ENCODE measurements at places on chromosomes 12 and 14.

- DNase-seq, result peak; percentile 64
These were observed 98.7 kb downstream of the DDHD1 start for GRCh38 chr14:53054457-53054856.

- no peak for DNase-seq
These were observed 6.0 kb upstream of the RNASE6 start for GRCh38 chr14:20775043-20775442.

- DNase-seq, result no peak
These were observed 7.0 kb downstream of the CSRNP2 start for GRCh38 chr12:51076236-51076930.

GRCh38 chr14:89190765-89191513 lies 226.1 kb downstream of the FOXN3 start:
- DNase-seq, result no peak

DNA sequence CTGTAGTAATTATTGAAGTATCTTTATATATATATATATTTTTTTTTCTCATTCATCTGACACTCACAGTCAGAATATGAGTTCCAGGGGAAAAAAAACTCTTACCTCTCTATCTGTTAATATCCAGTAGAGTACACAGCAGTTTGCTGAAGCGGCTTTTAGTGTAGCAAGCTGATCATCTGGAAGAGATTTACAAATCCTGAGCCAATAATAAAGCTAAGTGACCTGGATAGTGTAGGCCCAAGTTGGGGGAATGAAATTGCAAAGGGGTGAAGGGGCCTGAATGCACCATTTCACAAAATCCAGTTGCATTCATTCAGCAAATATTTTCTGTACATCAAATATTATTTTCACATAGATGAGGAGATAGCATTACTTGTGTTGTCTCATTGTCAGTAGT lies 234.6 kb upstream of the FLRT2 start:
- no peak for DNase-seq

DNA sequence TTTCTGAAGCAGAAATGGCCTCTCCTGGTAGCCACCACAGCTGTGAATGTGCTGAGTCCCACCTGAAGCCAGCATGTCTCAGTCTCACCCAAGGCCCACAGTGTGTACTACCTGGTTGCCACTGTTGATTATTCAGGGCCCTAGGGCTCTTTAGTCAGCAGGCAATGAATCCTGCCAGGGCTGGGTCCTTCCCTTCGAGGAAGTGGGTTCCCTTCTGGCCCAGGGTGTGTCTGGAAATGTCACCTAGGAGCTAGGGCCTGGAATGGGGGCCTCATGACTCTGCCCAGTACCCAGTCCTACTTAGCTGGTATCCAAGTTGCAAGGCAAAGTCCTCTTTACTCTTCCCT lies 207.4 kb downstream of the SYNE2 start:
- DNase-seq, result no peak

GRCh38 chr12:64810831-64811230 lies 13.6 kb upstream of the TBC1D30 start:
- DNase-seq, result peak; percentile 16

DNA sequence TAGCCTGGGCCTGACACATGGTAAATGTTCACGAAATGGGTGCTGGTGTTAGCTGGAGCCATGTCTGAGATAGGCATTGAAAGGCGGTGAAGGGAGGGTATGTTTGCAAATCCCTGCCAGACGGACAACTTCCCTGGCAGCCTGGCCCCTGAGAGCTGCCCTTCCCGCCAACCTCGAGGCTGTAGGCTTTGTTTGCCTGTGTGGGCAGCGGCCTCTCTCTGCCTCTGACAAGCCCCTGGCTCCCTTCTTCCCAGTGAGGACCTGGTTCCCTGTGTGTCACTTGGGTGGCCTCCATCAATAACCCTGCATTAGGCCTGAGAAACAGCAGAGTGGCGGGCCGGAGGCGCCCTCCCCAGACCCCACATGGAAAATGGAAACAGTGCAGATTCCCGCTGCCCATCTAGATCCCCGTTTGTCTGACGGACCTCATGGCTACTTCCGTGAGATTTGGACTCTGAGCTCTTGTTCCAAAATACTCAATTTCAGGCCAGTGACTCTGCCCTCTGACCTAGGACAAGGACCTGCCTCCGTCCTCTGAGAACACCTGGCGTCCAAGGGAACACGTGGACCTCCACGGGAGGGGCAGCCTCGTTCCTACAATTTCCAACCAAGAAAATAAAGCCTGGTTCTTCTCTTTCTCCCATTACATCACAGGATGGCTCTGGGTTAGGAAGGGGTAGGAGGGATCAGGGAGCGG lies 325.5 kb downstream of the DPF3 start:
- no peak for DNase-seq

DNA sequence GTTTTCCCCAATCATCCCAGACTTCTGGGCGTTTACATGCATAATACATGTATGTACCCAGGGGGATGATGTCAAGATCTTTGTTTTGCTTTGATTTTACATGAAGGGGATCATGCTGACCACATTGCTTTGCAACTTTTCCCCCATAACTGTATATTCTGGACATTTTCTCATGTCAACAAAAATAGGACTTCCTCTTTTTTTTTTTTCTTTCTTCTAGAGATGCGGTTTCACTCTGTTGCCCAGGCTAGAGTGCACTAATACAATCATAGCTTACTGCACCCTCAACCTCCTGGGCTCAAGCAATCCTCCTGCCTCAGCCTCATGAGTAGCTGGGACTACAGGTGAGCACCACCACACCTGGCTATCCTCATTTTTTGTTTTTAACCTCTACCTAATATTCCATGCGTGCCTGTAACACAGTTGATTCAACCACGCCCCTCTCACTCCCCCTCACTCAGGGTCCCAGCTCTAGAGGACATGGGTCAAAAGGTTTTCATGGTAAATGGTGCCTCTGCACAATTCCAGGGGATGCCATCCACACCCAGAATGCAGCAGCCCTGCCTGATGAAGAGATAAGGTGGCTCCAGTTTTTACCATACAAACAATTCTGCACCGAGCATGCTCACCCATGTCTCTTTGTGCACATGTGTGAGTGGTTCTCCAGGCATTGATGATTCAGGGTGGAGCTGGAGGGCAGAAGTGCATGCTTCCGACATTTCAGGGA lies 32.0 kb upstream of the CIPC start:
- DNase-seq, result no peak

DNA sequence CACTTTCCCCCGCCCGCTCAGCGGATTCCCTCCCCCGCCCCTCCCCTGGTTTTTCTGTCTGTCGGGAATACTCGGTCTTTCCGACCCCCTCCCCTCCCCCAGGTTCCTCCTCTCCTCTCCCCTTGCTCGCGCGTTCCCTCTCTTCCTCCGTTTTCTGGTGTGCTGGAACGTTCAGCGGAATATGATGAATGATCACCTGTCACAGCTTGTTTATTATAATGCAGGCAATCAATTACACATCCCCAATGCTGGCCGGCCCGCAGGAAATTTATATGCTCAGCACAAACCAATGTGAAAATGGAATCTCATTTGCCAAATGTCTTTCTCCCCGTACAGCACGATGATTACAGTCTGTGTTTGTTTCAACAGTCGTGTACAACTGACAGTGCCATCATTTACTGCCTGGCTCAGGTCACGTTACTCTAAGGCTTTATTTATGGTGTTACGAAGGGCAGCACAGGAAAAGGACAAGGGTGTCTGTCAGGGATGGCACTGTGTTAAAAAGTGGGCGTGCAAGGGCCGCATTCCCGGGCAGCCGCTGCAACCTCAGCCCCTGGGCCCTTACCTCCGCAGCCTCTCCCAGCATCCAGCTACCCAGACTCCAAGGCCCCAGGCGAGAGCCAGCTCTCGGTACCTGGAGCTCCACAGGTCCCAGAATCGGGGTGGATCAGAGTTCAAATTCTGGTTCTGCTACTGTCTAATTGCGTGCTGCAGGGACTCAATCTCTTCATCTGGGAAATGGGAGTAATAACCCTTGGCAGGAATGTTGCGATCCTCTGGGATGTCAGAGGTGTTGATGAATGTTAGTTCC lies 24.7 kb upstream of the MAP1LC3B2 start:
- peak; percentile 46 for DNase-seq

DNA sequence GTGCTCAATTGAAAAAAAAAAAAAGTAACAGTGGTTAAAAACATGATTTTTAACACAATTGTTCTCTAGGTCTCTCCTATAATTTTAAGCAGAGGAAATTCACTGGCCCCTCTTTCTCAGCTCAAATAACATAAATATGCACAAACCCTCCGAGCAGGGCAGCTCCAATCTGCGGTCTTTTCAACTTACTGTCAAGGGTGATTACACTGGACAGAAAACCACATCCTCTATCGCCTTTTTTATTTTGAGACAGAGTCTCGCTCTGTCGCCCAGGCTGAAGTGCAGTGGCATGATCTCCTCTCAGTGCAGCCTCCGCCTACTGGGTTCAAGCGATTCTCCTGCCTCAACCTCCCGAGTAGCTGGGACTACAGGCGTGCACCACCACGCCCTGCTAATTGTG lies 16.5 kb upstream of the GABARAPL1 start:
- no peak for DNase-seq

All from fibroblast of skin of right biceps (primary cell).